Activated naive CD8-positive, alpha-beta T cell treated with anti-CD3 and anti-CD28 coated beads, Interleukin-2, amount 50 U/mL, for 16 hours (primary cell): ENCODE measurements at places on chromosomes 3 and 15.

- DNase-seq = no peak
Measured at GRCh38 chr3:16869261-16870005, 15.3 kb upstream of the PLCL2 start.

DNA sequence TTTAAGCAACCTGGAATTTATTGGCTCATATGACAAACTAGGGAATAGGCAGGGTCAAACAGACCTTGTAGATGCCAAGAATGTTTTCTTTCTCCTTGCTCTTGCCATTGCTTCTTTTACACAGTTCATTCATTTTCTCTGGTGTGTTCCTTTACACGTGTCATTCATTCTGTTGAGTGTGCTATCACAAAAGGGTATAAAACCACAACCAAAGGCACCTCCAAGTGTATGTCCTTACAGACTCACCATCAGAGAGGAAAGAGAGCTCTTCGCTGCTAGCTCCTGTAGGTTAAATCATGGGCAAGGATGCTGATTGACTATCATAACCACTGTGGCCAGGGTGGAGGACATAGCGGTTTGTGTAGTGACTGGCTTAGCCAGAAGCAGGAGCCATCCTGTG lies 19.2 kb upstream of the FRMD4B start:
- DNase-seq = no peak

DNA sequence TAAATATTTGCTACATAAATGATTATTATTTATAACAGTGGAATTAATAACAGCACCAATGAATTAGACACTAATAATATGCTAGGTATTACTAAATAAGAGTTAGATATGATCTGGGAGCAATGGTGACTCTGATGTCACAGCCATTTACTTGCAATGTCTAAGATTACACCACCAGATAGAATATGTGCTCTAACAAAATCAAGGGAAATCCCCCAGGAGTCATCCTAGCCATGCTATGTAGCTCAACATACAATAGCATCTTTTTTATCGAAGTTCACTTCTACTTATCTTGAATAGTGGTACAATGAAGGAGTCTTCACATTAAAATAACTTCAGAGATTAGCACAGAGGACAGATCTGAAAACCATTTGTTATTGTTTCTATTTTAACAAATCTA lies 154.0 kb downstream of the FMN1 start:
- no peak for DNase-seq

- no peak for DNase-seq
Measured at GRCh38 chr15:75924576-75924975, 20.9 kb downstream of the FBXO22 start.

GRCh38 chr15:43975326-43975725 lies 148.5 kb downstream of the WDR76 start:
- no peak for DNase-seq

DNA sequence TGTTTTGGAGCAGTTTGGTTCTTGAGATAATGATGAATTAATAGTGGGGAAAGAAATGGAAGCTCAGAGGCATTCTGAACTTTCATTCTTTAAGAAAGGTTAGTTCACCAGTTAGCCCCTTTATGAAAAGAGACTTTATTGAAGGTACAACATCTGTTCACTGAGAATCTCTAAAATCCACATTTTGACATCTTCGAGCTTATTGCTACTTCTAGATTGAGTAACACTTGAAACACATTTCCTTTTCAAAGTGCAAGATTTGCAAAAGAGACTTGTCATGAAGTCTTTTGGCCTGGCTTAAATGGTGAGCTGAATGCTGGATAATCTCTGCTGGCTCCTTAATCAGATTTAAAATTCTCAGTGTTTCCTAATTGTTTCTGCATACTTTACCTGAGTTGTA lies 42.3 kb downstream of the RAB8B start:
- DNase-seq = no peak

- DNase-seq = no peak
Measured at GRCh38 chr3:192819001-192819569, 91.7 kb upstream of the FGF12 start.

- DNase-seq = no peak
Measured at GRCh38 chr15:69072906-69073305, 58.4 kb downstream of the NOX5 start.

- no peak for DNase-seq
Measured at GRCh38 chr3:11377719-11378118, 105.5 kb downstream of the ATG7 start.

DNA sequence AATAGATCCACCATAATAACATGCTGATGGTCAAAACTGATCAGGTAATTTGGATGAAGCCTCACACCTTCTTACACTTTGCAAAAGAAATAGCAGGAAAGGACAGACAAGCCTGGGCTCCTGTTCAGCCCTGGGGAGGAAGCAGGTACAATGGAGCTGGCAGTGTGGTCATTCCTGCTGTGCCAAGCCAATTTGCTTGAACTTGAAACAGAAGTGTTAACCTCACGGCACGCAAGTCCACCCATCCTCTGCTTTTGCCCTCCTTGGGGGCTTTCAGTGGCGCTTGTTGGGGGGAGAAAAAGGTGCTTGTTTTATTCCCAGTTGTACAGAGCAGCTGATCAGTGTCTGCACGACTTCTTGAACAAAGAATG lies 36.8 kb upstream of the RFTN1 start:
- DNase-seq = no peak

- DNase-seq = no peak
Measured at GRCh38 chr3:189860296-189860695, 229.1 kb downstream of the TP63 start.

DNA sequence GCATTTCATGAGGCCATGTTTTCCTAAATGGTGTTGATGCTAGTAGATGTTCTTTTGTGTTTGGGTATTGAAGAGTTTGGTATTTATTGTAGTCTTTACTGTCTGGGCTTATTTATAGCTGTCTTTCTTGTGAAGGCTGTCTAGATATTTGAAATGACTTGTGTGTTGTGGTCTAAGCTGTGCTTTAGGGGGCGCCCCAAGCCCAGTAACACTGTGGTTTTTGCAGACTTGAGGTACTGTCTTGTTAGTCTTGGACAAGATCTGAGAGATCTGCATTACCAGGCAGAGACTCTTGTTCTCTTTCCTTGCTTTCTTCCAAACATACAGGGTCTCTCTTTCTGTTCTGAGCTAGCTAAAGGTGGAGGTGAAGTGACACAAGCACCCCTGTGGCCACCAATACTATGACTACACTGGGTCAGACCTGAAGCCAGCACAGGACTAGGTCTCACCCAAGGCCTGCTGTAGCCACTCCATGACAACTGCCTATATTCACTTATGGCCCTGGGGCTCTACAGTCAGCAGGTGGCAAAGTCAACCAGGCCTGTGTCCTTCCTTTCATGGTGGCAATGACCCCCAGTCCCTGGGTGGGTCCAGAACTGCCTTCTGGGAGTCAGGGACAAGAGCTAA lies 152.1 kb upstream of the TBC1D5 start:
- DNase-seq = no peak

DNA sequence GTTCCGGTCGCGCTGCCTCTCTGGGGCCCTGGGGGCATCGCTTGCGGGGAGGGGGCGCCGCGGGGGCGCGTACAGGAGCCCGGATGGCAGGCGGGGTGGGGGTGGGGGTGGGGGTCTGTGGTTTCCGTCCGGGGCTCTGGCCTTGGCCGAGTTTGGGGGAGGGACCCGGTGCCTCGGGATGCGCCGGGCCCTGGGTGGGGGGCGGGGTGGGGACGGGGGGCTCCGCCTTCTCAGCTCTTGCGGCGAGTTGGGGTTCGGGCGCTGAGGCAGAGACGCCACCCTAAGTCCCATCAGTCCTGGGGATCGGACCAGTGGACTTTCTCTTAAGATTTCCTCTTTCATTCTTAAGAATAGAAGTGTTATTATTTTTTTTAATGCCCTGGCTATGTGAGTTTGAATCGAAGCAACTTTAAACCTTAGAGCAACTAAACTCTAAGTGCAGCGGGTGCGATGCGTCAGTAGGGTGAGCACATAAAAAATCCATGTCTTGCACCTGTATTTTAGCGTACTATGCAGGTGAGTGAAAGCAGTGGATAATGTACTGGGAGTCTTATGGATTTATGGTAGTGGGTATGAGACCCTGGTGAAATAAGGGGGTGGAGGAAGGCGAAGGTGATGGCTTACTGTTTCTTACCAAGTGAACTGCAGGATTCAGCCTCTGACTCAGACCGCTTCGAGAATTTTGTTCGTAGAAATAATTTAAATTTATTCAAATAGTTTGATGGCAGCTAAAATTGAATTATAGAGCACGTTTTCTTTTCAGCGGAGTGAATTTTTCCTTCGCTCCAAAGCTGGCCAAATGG lies 762 bp downstream of the CTNNB1 start:
- peak; percentile 17 for DNase-seq

DNA sequence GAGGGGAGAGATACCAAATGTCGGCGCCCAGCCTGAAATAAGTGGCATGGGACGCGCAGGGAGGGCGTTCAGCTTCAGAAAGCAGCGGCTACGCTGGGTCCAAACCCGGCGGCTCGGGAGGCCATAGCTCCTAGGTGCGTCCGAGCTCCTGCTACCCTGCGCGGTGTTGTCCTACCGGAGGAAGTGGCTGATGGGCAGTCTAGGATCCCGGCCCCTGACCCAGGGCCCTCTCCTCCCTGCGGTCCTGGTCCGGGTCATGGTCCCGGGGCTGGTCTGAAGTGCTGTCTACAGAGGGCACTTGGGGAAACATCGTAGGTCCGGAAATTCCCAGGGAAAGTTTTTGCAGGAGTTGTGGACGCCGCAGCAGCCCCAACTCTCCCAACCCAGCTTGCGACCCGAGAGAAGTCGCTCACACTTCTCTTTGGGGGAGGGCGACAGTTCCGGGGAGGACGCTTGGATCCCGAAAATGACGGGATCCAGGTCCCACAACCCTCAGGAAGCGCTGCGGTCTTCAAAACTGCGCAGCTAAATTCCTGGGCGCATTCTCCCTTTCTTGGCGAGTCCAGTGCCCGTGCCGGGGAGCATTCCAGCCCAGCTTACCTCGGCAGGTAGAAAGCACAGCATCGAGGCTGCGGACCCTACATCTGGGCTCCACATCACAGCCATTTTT lies 9.1 kb upstream of the FOXB1 start:
- DNase-seq = no peak

DNA sequence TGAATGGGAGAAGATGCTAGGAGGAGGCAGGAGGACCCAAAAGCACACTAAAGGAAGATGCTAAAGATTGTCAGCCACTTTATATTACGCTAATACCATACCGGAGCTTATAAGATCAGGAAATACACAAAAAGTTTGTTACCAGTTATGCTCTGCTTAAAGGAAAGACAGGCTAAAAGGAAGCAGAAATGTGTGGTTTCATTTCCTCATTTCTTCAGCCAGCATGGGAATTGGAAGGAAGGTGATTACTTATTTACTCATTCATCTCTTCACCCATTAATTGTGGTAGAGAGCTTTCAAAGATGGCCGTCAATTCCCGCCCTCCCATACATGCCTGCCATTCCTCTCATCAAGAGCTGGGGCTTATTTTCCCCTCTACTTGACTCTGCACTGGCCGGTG lies 26.7 kb upstream of the TMEM158 start:
- no peak for DNase-seq

DNA sequence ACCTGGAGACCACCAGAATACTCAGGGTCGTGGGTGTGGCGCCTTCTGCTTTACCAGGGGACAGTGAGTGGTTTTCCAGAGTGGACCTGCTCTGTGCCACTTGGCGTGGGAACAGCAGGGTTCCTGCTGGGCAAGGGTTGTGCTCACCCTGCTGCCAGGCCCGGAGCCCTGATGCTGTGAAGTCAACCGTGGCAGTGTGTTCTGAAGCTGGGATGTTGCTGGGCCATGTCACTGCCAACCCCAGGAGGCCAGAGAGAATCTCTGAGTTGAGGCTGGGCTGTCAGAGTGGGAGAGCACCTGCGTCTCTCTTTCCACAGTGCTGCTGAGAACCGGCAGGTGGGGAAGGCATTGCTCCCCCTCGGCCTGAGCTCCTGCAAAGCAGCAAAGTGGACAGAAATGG lies 48.7 kb downstream of the FBLN2 start:
- no peak for DNase-seq

- DNase-seq = no peak
Measured at GRCh38 chr15:36643551-36643950, 64.1 kb downstream of the CDIN1 start.

DNA sequence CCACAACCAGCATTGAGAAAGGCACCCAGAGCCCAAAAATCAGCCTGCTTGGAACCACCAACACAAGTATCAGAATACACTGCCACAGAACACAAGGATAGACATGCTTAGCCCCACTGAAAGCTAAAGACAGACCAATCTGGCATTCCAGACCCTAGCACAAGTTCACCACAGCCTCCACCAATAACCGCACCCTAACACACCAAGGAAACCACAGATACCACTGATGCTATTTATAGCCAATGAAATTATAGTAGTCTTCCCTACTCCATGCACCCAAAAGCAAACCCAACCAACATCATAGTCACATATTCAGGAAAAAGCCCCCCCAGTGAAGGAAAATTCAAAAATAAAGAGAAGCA lies 83.9 kb upstream of the STT3B start:
- no peak for DNase-seq

DNA sequence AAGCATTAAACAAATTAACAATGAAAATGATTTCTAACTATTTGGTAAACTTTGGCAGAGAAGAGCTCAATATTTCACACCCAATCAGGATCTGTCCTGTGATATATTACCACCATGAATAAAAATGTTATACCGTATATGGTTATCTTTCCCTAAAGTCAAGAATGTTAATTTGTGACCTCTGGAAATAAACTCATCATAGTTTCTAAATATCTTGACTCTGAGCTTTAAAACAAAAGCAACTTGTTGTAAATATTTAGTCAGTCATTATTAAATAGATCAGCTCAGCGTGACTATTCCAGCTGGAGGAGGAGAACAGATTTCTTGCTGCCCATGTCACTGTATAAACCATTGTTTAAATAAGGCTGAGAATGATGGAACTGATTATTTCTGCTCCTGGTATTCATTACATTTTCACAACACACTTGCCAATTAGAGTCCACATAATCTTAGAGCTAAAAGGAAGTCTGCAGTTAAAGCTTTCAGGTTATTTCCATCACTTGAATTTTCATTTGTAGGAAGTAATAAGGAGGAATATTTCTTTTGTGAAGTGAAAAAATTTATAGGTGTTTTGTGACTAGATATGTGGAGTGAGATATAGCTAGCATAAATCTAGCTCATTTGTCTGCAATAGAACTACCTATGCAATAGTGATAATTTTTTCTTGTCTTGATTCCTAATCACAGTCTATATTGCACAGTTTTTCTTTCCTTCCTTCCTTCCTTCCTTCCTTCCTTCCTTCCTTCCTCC lies 106.5 kb upstream of the P2RY1 start:
- no peak for DNase-seq

DNA sequence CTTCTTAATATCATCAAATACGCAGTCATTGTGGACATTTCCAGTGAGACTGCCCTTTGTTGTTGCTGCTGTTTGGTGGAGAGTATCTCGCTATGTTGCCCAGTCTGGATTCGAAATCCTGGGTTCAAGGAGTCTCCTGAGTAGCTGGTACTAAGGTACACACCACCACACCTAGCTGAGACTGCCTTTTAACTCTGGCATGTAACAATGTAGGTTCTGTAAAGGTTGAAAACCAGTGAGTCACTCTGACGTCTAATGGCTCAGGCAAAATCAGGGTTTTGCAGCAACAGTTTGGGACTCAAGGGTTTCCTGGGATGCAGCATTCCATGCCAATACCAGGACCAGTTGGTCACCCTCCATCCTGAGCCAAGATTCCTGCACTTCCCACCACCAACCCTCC lies 52.2 kb downstream of the AQP9 start:
- no peak for DNase-seq

GRCh38 chr15:42385980-42386700 lies 26.8 kb downstream of the CAPN3 start:
- no peak for DNase-seq
